CD4-positive, alpha-beta T cell treated with Interleukin-4 for 4 hours (primary cell): ENCODE measurements at places on chromosomes 7 and 10.
A peak's percentile ranks its signal among the peaks of the same experiment; 100 is the strongest.

GRCh38 chr7:94829987-94830386 is 77.4 kb upstream of the PPP1R9A start:
- DNase-seq: no peak

DNA sequence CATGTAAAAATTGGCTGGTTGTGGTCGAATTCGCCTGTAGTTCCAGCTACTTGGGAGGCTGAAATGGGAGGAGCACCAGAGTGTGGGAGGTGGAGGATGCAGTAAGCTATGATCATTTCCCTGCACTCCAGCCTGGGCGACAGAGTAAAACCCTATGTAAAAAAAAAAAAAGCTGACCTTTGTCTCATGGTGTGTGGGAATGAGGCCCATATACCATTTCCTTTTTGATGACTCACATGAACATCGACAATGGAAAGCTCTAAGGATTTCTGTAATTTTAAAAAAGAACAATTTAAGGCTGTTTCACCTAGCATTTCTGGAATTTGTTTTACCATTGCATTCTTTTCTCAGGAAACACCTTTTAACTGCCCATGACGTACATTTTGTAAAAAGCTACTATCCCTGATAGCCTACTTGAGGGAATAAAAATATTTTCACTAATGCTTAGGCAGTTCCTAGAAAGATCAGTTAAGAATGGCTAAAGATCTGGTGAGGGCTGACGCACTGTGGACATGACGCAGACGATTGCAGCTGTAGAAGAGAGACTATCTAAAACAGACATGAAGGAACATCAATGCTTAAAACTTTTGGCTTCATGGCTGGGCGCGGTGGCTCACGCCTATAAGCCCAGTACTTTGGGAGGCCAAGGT is 400.6 kb upstream of the IGFBP3 start:
- DNase-seq: no peak

DNA sequence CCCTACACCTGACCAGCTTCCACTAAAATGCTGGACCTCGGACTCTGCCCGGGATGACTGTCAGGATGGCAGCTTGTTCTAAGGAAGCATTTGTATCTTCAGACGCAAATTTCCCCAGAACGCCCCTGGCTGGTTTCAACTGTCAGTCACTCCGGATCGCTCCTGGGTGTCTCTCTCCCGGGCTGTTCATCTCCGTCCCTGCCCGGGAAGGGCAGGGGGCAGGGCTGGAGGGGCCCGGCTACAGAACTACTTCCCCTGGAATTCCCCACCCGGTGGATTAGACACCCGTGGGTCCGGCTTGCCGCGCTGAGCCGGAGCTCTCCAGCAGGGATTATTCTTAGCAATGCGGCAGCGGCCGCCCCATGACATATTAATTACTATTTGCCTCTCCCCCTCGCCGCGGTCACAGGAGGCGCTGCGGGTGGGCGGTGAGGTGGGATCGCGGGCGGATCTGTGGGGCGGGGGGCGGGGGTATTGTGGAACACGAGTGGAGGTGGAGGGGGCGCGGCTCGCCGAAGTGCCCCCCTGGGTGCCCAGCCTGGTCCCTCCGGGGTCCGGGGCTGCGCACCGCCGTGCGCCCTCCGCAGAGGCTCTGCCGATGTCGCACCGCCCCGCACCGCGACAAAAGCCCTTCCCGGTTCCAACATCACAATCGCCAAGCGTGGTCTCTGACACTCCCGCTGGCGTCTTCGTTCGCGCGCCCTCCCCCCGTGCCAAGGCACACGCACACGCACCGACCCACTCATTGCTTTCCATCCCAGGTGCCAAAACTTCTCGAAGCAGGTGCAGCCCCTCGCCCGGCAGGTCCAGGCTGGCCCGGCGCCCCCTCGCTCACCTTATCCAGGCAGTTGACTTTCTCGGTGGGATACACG is 276.1 kb upstream of the NEBL start:
- no peak for DNase-seq

GRCh38 chr7:90958647-90959046 is 305.6 kb upstream of the FZD1 start:
- DNase-seq: no peak

DNA sequence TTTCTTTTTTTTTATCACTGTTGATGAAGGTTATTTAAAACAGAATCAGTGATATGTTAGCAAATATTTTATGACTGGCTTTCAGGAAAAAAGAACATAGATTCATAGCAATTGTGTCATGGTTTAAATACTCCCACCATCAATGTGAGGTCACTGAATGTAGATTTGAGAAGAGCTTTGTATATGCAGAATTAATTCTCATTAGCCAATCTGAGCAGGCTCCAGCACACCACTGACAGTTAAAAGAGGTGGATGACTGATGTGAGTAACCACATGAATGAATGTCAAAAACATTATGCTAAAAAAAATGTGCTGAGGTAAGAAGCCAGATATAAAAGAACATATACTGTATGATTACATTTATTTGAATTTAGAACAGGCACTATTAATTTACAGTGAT is 174.8 kb upstream of the KAT6B start:
- DNase-seq: no peak

- DNase-seq: no peak
Observed at GRCh38 chr7:41758321-41758720, 55.4 kb upstream of the INHBA start.

DNA sequence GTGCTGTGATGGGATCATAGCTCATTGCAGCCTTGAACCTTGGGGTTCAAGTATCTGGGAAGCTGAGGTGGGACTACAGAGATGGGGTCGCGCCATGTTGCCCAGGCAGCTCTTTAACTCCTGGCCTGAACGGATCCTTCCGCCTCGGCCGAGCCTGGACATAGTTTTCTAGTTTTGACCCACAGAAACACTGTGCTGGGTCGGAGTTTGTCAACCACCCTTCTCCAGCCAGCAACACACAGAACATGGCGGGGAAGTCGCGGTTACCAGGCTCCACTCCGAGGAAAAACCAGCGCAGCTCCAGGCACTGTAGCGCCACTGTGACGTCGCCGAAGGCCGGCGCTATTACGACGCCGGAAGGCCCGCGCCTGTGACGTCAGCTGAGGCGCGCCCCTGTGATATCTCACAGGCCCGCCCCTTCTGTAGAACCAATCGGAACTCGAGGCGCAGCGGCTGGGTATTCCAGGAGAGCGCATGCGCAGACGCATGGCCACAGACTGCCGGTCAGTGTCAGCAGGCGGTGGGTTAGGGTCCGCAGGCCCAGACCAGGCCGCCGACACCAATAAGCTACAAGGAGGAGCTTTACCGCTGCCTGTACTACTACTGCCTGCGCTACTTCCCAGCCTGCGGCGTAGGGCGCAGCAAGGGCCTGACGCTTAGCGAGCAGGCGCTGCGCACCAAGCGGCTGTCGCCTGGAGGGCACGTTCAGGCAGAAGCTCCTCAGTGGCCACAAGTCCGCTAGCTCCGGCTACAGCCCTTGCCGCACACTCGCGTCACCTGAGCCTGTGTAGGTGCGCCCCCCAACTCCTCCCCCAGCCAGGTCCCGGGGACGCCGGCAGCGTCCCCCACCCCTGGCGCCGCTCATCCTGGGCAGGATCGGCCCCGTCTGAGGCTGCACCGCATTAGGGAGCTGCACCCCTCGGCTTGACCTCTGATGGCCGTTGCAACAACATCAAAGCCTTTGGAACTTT is 135.2 kb upstream of the KCTD7 start:
- peak; percentile 95 for DNase-seq

GRCh38 chr10:78000956-78001472 is 28.3 kb downstream of the POLR3A start:
- no peak for DNase-seq

DNA sequence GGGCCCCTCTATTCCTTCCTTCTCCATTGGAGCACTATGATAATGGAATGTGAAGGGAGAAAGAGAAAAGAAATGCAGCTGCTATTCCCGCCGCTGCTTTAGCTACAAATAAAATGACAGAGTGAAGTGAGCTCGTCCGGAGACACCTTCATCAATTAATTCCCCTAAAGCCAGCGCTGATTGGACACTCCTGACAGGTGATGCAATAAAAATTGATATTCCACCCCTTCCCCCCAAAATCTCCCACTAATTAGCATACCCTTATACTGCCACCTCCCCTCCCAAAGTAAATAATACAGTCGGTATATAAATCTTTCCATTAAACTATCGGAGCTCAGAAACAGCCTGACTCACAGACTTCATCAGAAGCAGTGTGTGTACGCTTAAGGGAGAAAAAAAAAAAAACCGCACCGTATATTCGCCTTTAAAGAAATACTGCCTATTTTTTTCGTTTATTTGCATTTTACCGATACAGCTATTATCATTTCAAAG is 7.3 kb downstream of the SKIDA1 start:
- DNase-seq: peak; percentile 45

- DNase-seq: no peak
Observed at GRCh38 chr10:30834651-30835050, 197.0 kb downstream of the ZNF438 start.

- DNase-seq: no peak
Observed at GRCh38 chr7:102468478-102469350, 3.9 kb downstream of the LRWD1 start.

DNA sequence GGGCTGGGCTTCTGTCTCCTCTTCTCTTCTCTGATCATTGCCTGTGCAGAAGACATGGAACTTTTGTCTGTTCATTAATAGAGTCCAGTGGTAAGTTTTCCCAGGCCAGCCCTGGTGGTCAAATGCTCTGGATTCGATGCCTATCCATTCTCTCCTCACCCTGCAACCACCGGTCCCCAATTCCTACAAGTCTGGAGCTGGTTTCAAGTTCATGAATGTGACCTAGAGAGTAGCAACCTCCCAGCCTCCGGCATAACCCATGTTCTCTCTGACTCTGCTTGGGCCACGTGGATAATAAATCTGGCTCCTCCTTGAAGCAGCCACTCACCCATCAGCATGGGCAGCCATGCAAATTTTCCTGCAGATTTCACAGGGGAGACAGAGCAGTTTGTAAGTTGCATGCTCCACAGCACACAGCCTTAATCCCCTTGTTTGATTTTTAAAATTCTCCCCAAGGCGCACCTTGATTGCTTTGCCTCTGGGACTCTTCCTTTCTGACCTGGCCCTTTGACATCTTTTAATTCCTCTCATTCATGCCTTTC is 37.3 kb upstream of the PDZD8 start:
- DNase-seq: no peak

GRCh38 chr7:82345886-82346285 is 97.7 kb downstream of the CACNA2D1 start:
- no peak for DNase-seq

DNA sequence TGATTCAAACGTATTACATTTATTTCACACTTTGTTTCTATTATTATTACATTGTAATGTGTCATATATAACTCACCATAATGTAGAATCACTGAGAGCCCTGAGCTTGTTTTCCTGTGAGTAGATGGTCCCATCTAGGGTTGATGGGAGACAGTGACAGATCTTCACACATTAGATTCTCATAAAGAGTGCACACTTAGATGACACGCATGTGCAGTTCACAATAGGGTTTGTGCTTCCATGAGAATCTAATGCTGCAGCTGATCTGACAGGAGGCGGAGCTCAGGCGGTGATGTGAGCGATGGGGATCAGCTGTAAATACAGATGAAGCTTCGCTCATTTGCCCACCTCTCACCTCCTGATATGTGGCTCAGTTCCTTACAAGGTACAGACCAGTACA is 36.1 kb downstream of the BMPER start:
- no peak for DNase-seq

- DNase-seq: no peak
Observed at GRCh38 chr10:13231190-13231589, 3.0 kb downstream of the UCMA start.

DNA sequence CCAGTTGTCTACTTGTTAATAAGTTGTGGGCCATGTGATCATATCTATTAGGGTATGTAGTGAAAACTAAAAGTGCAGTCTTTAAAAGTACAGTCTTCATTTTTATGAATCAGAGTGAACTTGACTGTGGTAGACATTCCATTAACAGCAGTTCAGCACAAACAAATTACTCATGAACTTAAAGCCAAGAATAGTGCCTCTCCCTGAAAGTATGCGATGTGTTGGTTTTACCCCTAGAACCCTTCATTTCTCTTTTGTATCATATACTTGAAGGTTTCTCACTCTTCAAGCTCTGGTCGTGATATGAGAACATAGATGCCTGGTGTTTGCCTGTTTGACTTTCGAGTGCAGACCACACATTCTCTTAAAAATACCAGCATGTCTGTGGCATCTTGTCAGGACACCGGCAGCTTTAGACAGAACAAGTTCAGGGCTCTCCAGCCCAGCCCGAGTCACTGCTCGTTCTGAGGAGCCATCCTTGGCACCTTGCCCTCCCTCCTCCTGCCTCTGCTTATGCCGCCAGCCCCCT is 159.3 kb downstream of the LCOR start:
- no peak for DNase-seq

DNA sequence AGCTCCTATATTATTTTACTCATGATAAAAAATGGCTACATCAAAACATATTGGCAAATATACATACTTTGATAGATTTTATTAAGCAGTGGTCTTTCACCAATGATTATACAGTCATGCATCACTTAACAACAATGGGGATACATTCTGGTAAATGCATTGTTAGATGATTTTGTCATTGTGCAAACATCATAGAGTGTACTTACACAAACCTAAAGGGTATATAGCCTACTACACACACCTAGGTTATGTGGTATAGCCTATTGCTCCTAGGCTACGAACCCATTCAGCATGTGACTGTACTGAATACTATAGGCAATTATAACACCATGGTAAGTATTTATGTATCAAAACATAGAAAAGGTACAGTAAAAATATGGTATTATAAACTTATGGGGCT is 98.9 kb upstream of the IL6 start:
- no peak for DNase-seq

GRCh38 chr7:3791327-3791726 is 490.3 kb downstream of the SDK1 start:
- no peak for DNase-seq

DNA sequence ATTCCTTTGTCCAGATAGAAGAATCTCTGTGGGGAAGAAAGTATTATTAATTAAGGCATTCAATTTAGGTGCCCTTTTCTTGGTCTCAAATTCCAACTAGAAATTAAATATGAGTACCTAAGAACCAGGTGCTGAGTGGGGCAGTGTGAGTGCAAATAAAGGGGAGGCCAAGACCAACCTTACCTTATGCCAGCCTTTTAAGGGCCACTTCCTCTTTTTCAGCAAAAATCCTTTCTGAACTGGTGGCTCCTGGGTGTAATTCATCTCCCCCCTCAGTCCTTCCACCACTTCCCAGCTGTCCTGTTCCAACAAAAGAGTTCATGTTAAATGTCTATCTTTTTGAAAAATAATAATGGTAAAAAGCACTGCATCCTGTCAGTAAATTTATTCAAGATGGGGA is 108.2 kb downstream of the OSBPL3 start:
- no peak for DNase-seq

DNA sequence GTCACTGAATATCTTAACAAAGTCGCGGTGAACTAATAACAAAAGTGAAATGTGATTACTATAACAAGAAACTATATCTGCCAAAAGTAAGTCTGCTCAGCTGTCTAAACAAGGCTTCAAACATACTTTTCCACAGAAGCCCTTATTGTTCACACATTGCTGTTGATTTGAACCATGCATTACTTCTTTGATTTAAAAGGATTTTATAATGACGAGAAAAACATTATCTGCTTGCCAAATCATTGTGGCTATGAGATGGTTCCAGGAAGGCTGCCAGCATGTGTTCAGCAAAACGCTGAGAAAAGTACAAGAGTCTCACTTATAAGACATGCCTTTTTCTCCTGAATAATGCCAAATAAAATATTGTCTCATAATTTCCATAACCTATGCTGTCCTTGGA is 24.4 kb downstream of the RNF133 start:
- no peak for DNase-seq

GRCh38 chr7:33612442-33612841 is 292.9 kb upstream of the BMPER start:
- DNase-seq: no peak
